ENCODE measurements at places on chromosomes 3 and 15.

GRCh38 chr3:9627901-9628633 lies 21.2 kb upstream of the MTMR14 start:
- DNase-seq, result no peak

DNA sequence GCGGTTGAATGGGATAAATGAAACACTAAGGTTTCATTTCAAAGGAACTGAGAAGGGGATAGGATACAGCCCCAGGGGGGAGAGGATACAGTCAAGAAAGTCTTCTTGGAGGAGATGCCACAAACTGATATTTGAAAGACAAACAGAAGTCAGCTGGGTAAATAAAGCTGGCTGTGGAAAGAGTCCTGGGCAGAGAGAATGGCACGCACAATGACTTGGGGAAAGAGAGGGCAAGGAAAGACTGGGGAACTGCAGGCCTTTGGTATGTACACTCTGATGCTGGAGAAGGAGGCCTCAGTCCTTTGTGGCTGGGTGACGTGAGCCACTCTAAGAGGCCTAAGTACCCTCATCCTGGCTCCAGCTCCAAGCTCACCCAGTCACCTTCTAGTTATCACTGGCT lies 45.2 kb upstream of the LMCD1 start:
- DNase-seq, result no peak

DNA sequence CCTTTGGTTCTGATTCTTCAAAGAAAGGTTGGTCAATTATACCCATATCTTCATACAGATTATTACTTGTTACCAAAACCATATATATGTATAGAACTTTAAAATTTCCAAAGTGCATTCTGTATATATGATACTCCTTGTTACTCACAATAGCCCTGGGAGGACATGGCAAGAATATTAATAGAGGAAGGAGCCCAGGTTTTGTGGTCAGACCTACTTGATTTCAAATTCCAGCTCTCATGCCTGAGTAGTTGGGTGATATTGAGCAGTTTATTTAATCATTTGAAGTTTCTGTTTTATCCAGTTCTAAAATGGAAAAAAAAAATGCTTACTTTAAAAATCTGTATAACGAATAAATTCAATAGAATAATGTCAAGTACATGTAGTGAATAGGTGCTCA lies 2.5 kb downstream of the IL1RAP start:
- no peak for DNase-seq

GRCh38 chr3:58188173-58188564 lies 22.6 kb downstream of the DNASE1L3 start:
- DNase-seq, result peak; percentile 72

GRCh38 chr3:97658668-97659285 lies 105.8 kb upstream of the ARL6 start:
- DNase-seq, result peak; percentile 5

DNA sequence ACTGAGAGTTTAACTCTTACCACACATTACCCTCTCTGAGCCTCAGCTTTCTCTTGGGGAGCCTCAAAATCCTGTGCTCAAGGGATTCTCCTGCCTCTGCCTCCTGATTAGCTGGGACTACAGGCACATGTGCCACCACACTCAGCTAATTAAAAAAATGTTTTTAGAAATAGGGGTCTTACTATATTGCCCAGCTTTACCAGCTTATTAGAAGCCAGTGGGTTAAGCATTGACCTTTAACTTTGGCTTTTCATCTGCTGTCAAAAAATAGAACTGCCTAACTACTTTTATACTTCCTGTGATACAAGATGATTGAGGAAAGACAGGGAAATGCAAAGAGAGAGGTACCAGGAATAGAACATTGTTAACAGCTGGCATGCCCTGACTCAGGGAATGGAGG lies 27.3 kb downstream of the MYO1E start:
- DNase-seq, result no peak

DNA sequence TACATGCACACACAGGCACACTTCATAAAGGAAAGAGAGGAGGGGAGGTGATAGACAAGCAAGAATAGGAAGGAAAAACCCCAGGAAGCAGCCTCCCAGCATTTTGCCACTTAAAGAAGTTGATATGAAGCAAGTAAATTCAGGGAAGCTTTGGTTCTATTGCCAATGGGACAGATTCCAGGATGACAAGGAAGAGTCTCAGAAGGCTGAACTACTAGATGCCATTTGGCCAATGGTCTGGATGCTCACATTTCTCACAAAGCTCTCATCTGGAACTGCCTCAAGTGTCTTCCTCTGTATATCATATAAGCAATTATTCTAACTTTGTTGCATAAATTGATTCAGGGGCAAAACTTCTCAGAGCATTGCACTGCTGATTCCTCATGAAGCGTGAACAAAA lies 78.8 kb upstream of the STRIT1 start:
- no peak for DNase-seq

DNA sequence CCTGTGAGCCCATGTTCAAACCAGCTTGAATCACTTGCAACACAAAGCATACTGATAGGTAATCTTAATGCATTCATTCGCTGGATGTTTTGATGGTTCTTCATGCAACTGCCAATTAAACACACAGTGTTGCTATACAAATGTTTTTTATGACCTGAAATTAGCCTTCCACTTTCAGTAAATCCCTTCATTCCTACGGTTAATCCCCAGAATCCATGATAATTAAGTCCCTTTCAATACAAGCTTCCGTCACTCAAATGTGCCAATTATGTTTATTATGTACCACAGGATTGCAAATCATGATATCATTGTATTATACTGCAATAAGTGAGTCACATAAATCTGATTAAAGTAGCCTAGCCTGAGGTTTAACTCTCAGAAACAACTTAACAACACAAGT lies 14.5 kb upstream of the LYZL4 start:
- no peak for DNase-seq

- no peak for DNase-seq
Observed at GRCh38 chr15:48109856-48110531, 10.8 kb upstream of the SLC24A5 start.

DNA sequence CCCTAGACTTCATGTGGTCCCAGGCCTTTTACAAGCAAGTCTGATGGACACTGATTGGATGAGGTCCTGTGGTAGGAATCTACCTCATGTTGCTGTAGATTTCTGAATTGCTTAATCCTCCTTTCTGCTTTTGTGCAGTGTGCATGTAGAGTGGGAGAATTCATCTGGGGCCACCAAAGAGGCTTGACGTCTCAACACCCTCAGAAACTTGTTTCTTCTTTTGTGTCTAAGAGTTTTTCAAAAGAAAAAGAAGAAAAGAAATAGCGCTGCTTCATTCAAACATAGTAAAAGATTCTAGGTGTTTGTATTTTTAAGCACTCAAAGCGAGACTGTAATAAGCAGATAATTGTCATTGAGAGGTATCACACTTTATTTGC lies 46.2 kb downstream of the NR1D2 start:
- no peak for DNase-seq

DNA sequence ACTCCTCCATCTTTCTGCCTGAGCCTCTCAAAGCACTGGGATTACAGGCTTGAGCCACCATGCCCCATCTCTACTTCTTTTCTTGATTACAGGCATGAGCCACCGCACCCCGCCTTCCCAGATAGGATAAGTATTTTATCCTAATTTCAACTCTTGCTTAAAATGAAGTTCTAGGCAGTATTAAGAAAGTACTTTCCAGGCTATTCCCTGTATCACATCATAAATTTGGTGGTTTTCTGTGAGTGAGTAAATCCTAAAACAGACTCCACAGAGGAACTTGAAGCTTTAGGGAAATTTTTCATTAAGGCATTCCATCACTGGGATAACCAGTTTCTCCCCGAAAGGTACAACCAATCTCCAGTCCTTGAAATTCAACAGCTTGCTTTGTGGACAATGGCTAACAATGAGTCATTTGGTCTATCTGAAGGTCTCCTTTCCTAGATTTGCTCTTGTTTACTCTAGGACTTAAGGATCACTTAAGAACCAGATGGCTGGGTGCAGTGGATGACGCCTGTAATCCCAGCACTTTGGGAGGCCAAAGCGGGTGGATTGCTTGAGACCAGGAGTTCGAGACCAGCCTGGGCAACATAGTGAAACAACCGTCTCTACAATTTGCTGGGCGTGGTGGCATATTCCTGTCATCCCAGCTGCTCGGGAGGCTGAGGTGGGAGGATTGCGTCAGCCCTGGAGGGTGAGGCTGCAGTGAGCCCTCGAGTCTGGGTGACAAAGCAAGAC lies 49.7 kb upstream of the SKIL start:
- peak; percentile 29 for DNase-seq

- DNase-seq, result no peak
Observed at GRCh38 chr3:124597273-124597672, 133.0 kb upstream of the UMPS start.

GRCh38 chr3:106006571-106006970 lies 137.8 kb upstream of the CBLB start:
- no peak for DNase-seq

DNA sequence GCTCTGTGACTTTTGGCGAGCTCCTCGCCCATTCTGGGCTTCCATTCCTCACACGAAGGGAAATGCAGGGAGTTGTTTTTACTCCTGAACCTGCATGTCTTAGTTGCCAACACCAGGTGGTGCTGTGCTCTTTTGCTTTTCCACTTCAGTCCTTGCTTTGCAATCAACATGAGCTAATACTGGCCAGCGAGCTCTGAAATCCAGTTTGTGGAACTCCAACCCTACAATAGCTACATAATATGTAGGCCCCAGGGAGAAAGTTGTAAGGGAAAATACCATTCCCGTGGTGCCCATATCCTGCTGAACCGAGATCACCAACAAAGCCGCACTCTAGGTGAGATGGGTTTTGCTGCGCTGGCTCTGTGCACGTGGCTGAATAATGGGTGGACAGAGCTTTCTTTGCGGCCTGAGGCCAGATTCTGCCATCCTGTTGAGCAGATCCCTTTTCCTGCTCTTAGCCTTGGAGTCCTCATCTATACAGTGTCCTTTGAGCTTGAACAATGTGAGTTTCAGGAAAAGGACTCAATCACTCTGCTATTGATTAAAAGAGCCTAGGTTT lies 25.0 kb downstream of the LSM3 start:
- DNase-seq, result peak; percentile 87

GRCh38 chr15:26670116-26670515 lies 102.8 kb downstream of the GABRB3 start:
- no peak for DNase-seq

- no peak for DNase-seq
Observed at GRCh38 chr3:139157161-139157932, 112.7 kb upstream of the PRR23C start.

- DNase-seq, result peak; percentile 83
Observed at GRCh38 chr3:12198301-12198700, 39.6 kb upstream of the TIMP4 start.

DNA sequence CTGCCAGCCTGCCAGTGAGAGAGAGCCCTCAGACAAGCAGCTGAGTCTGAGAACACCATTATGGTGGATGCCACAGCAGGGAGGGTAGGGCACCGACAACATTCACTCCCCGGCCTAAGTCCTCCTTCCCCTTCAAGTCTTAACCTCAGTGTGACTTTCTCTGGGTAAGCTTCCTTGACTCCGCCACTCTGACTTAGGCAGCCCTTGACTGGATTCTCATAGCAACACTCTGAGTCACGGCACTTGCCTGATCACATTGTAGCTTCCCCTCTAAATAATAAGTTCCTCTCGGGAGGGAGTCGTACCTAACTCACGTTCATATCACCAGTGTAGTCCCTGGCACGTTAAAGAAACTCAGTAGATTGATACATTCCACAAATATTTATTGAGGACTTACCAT lies 180.5 kb downstream of the FOXB1 start:
- peak; percentile 10 for DNase-seq

DNA sequence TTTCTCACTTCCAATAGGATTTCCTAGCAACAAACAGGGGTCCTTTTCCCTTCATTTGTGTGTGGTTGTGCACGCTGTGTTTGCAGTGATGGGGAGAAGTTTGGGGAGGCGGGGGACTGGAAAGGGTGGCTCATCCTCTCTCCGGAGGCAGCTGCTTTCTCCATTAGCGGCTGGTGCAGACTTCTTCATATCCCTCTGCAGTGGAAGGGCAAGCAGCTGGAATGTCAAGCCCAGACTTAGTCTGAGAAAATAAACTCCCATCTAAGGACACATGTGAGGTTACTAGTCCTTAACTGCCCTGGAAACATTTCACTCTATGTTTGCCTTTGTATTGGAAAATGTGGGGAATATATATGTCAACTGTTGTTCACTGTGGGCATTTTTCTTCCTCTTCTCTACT lies 467.0 kb upstream of the RASGRP1 start:
- no peak for DNase-seq

DNA sequence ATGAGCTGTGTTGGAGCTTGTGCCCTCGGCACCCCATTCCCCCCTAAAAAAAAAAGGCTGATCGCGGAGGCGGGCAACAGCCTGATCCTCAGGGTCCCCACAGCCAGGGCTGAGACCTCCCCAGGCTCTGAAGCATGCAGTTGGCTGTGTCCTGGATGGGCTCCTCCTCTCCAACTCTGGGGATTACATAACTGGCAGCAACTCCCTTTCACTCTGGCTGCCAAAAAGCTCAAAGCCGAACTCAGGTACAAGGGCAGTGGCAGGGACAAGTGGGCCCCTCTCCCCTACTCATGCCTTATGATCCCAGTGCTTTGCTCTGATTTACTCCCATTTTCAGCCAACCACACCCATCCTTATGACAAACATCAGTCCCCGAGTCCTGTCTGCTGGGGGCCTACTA lies 18.3 kb downstream of the TPRA1 start:
- DNase-seq, result no peak

GRCh38 chr15:101206176-101206591 lies 45.7 kb downstream of the CHSY1 start:
- DNase-seq, result peak; percentile 66

DNA sequence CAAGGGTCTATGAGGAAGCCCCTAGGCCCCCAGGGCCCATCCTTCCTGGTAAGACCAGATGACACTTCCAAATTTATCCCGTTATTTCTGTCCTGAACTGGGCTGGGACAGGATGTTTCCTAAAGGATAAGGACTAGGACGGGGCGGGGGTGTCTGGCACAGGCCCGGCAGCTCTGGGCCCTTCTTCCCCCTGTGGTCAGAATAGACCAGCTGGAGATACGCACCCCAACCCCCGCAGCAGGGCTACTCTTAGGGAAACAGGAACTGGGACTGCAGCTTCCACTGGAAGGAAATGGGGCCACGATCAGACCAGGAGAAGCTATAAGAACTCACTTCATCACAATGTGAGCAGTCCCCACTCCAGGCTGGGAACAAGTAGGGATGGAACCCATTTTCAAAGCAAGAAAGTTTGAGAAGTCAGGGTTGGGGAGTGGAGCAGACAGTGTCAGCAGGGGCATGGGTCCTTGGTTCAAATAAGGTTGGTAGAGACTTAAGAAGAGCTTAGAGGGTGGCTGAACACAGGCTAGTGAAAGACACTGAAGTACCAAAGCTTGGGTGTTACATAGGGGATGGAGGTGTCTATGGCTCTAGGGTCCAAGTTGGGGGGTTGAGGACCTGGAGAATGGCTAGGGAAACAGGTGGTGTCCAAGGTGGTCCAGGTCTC lies 1.1 kb downstream of the NCKIPSD start:
- DNase-seq, result peak; percentile 64
